Hindlimb muscle (tissue), 1 donor: ENCODE measurements at places on chromosomes 11 and 22. TPM values are rescaled to one million over a fixed set of nuclear protein-coding genes. Genes with fewer than 3 reads are reported as not detected.
A peak's percentile ranks its signal among the peaks of the same experiment; 100 is the strongest.

DNA sequence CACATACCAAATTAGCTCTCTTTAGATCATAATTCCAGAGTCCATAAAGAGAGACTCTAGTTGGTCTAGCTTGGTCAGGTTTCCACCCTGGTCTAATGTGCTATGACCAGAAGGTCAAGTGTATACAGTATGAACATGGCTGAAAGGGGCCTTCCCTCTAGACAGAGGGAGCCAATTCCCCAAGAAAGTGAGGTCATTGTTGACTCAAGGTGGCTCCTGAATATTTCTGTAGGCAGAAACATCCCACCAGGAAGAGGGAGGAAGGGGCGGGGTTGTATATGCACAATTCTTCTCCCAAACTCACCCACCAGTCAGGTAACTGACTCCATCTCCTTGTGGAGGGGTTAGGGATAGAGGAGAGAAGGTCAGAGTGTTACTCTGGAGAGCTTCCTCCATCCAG is 281.8 kb upstream of the PLET1 start:
- no peak for DNase-seq

Gene GAL3ST3
- 0.34 TPM for polyA plus RNA-seq

DNA sequence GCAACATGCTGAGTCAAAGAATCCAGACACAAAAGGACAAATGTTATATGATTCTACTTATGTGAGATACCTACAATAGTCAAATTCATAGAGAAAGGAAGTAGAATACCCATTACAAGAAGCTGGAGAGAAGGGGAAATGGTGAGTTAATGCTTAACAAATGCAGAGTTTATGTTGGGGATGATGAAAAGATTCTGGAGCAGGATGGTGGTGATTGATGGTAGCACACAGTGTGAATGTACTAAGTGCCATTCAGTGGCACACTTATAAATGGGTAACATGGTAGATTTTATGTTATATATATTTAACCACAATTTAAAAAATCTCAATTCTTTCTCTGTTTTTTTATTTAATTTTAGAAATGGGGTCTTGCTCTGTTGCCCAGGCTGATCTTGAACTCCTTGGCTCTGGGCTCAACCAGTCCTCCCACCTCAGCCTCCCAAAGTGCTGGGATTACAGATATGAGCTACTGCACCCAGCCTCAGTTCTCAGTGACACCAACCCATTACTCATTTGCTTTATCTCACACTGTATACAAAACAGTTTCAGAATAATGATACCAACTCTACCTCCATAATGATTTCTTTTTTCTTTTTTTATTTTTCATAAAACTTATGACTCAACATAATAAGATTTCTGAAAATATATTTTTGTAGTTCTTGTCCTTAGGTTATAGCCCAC is 9.6 kb upstream of the RELA start:
- no peak for DNase-seq

DNA sequence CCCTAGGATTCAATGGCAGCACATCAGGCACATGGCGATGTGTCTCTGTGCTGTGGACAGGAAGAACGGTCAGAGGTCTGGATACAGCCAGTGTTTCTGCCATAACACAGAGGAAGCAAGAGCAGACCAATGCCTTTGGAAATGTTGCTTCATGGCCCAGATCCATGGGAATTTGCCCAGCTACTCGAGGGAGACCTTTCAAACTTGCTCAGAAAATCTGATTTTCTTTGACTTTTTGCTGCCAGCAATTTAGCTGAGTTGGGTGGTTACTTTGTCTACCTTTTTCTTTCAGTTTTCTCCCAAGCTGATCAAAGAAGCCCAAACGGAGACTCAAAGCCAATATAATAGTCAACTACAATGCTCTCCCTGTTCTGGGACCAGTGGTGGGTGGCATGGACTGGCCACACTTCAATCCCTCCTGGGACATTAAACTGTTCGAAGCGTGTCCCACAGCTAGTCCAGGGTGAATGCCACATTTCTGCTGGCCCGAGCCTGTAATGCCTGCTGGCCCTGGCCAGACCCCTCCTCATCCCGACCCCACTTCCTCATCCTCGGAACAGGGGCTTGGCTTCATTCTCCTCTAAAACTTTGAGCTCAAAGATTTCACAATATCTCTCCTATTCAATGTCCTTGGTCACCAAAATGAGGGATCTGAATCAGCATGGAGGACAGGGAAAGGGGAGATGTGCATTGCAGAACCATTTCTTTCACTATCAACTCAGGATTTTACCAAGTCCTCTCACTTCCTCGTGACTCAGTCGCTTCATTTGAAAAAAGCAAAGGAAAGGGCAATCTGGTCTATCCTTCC is 93.3 kb downstream of the ABTB2 start:
- no peak for DNase-seq

Gene FXYD6
- polyA plus RNA-seq = 227 TPM

DNA sequence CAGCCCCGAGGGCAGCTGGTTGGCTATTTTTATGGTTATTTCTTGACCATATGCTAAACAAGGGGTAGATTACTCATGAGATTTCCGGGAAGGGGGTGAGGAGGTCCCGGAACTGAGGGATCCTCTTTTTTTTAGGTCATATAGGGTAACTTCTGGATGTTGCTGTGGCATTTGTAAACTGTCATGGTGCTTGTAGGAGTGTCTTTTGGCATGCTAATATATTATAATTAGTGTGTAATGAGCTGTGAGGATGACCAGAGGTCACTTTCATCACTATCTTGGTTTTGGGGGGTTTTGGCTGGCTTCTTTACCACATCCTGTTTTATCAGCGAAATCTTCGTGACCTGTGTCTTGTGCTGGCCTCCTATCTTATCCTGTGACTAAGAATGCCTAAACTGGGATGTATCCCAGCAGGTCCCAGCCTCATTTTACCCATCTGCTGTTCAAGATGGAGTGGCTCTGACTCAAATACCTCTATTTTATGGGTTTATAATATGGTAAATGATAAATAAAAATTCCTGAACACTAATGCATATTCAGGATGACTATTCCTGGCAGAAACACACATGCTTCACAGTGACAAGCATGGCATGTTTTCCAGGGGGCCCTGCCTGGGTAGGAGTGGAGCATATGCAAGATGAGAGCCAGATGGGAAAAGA is 11.2 kb downstream of the KREMEN1 start:
- no peak for DNase-seq

- peak; percentile 33 for DNase-seq
Measured at GRCh38 chr11:17389211-17389956, 925 bp upstream of the KCNJ11 start.

Gene OR5B21
- not detected for polyA plus RNA-seq

- DNase-seq = peak; percentile 84
Measured at GRCh38 chr22:19730655-19731360, 7.5 kb downstream of the GP1BB start.

DNA sequence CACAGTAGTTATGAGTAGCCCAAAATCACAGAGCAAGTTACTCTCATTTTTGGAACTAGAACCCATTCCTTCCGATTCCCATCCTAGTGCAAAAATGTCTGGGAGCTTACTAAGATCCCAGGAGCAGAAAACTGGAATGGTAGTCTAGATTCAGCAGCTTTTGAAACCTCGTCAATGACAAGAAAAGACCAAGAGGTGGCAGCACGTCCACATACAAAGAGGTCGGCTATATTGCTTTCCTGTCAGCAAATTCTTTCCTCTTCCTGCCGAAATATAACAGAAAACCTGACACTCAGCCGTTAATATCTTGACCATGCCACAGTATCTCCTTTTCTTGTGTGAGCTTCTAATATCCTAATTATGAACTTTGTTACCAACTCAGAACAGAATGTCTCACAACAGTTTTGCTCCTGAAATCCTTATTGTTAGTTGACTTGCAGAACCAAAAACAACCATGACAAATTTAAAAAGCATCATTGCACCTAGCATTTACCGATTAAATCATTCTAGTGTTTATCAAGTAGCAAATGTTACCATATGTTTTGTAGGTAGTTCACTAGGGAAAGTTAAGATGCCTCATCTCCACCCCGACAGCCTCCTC is 92.8 kb upstream of the OR9G4 start:
- DNase-seq = peak; percentile 53

Gene MS4A6A
- polyA plus RNA-seq = 31.4 TPM

GRCh38 chr11:131186629-131187101 is 183.8 kb upstream of the NTM start:
- no peak for DNase-seq

- DNase-seq = peak; percentile 10
Measured at GRCh38 chr22:31291481-31292235, 630 bp downstream of the PIK3IP1 start.

DNA sequence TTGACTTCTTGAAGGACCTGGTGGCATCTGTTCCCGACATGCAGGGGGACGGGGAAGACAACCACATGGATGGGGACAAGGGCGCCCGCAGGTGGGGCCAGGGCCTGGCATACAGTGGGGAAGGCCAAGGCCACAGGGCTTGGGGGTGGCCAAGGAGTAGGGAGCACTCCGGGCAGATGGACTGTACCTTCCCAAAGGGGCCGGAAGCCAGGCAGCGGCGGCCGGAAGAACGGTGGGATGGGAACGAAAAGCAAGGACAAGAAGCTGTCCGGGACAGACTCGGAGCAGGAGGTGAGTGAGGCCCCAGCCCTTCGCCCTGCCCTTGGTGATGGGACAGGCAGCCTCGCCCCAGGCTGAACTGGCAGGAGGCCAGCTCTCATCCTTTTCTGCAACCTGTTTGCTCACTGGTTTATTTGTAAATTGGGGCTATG is 1.2 kb downstream of the DRAP1 start:
- DNase-seq = no peak

Gene MUC5AC
- polyA plus RNA-seq = not detected

Gene ABCG4
- polyA plus RNA-seq = 0.34 TPM

GRCh38 chr11:72048766-72049460 is 31.4 kb downstream of the NUMA1 start:
- DNase-seq = no peak

DNA sequence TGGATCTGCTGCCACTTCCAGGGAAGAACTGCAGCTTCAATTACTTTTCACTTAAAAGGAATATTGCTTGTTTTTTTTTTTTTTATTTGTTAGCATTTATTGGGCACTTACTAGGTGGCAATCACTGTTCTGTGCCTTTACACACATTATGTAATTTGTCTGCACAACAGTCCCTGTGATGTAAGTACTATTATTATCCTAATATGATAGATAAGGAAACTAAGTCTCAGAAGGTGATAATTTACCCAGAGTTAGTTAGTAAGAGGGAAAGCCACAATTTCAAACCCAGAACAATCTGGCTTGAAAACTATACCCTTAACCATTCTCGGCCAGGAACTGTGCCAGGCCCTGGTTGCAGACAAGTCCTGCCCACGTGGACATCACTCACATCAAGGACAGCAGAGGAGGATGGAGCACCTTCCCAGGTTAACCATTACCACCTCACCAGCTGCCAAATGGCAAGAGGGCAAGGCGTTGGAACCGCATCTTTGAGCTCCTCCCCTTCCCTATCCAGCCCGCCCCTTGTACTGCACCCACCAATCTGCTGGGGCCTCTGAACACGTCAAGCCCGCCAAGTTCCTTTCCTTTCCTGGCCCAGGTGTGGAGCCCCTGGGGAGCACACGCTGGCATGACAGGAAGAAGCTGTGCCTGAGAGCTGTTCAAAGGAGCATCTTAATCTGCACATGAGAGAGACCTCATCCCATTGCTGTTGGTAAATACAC is 78.4 kb downstream of the NAV2 start:
- DNase-seq = no peak

GRCh38 chr11:70192666-70193410 is 10.3 kb upstream of the FADD start:
- DNase-seq = no peak
